ENCODE measurements at places on chromosomes 12 and 14. TPM values are rescaled to one million over a fixed set of nuclear protein-coding genes. Genes with fewer than 3 reads are reported as not detected.

Gene CLEC14A
- 2.3 TPM for total RNA-seq

Gene RGS6
- not detected for total RNA-seq

Gene VRTN
- total RNA-seq: not detected

Gene AVPR1A
- not detected for total RNA-seq

Gene CYP46A1
- total RNA-seq: under 0.01 TPM

Gene LTA4H
- total RNA-seq: 79.9 TPM

Gene RNFT2
- 7.3 TPM for total RNA-seq

Gene SLC25A21
- 0.97 TPM for total RNA-seq

Gene DNAI7
- total RNA-seq: not detected

Gene DDX47
- total RNA-seq: 71.2 TPM

Gene HOXC6
- total RNA-seq: 1.6 TPM

Gene CD4
- 1.9 TPM for total RNA-seq

Gene CRIP2
- 8.6 TPM for total RNA-seq

Gene KRT82
- not detected for total RNA-seq

Gene KRT73
- not detected for total RNA-seq

Gene B3GNT4
- total RNA-seq: under 0.01 TPM

Gene SPIC
- not detected for total RNA-seq

Gene PTPRR
- not detected for total RNA-seq

Gene PTPRB
- total RNA-seq: 0.97 TPM

Gene TCL1B
- total RNA-seq: not detected

Gene SLC8A3
- under 0.01 TPM for total RNA-seq

Gene KLHL33
- 0.43 TPM for total RNA-seq

Gene METTL3
- total RNA-seq: 35.1 TPM

Gene SSPN
- 11.6 TPM for total RNA-seq

Gene ANKS1B
- 0.64 TPM for total RNA-seq

Gene WNT1
- total RNA-seq: not detected

Gene ARHGDIB
- total RNA-seq: 30.6 TPM

Gene REM2
- under 0.01 TPM for total RNA-seq

Gene IFNG-AS1
- not detected for total RNA-seq

Gene PIANP
- not detected for total RNA-seq

Gene TAS2R43
- total RNA-seq: 4.5 TPM

Gene CLEC4A
- 0.32 TPM for total RNA-seq

Gene RNF212B
- total RNA-seq: not detected

Gene IL22
- total RNA-seq: not detected

Gene CAPS2
- 7.8 TPM for total RNA-seq

Gene INSM2
- not detected for total RNA-seq

Gene CMA1
- total RNA-seq: not detected

Gene RBM25
- 33.8 TPM for total RNA-seq

Gene SOS2
- total RNA-seq: 27.2 TPM

Gene ADCY4
- 18.1 TPM for total RNA-seq

Gene LIN7A
- 10.4 TPM for total RNA-seq

Gene SYT10
- not detected for total RNA-seq

Gene DHRS7
- total RNA-seq: 70.9 TPM

Gene CLEC2A
- not detected for total RNA-seq
